ENCODE measurements at places on chromosomes 7 and 10.
A peak's percentile ranks its signal among the peaks of the same experiment; 100 is the strongest.

- no peak for DNase-seq
These were observed 36.3 kb downstream of the SMNDC1 start for GRCh38 chr10:110268442-110268841.

- no peak for DNase-seq
These were observed 7.1 kb downstream of the GATA3 start for GRCh38 chr10:8061274-8062211.

- no peak for DNase-seq
These were observed 928 bp upstream of the CSTF2T start for GRCh38 chr10:51700228-51700817.

DNA sequence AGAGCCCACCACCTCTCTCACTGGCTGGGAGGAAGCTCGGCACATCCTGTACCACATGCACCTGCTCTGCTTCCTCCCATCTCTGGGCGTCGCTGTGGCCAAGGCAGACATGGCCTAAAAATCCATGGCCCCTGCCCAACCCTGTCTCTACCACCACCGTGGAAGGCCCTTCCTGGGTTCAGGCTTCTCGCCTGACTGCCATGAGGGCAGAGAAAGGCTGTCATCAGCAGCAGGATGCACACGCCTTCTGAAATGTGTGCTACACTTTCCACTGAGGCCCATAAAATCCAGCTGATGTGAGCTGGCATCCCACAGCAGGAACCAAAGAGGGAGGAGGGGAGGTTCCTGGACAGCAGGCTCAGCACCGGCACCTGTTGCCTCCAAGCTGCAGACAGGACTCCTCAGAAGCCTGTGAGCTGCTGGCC is 93.4 kb downstream of the PTPRN2 start:
- no peak for DNase-seq

GRCh38 chr7:129780974-129781927 is 169.7 kb downstream of the NRF1 start:
- peak; percentile 19 for DNase-seq

GRCh38 chr7:116408166-116408565 is 91.4 kb upstream of the CAV2 start:
- no peak for DNase-seq

- DNase-seq = no peak
These were observed 42.8 kb downstream of the CYP2C8 start for GRCh38 chr10:95026461-95026860.

- DNase-seq = no peak
These were observed 283.5 kb downstream of the ARHGAP12 start for GRCh38 chr10:31644931-31645633.

Measured in NCI-H2029 treated with DMSO at 0.1 percent for 48 hours (cell line).